NCI-H2081 (cell line): ENCODE measurements at places on chromosomes 1 and 21.

DNA sequence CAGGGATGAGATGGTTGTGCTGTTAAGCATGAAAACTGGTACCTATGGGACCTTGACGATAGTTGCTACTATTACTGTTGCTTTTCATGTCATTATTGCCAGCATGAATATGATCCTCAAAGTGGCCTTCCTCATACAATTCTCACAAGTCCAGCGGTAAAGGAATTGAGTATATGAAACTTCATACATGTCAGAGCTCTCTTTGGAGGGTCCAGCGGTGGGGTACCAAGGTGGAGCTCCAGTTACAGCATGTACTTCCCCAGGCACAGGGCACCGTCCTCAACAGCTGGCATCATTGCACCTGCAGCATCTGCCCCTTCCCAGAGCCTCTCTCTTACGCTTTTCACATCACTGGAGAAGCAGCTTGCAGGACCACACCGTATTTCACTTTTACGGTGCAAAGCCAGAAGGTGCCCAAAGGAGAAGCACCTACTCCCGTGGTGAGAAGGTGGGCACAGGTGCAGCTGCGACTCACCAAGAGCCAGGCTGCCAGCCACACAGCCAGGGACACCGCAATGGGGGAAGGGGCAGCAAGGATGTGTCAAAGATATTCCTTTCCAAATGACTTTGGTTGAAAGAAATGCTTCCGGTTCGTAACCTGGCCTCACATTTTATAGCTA is 166.4 kb upstream of the IRF2BP2 start:
- DNase-seq, result no peak

GRCh38 chr1:156781585-156782186 is 14.4 kb downstream of the PRCC start:
- no peak for DNase-seq

GRCh38 chr1:114803001-114803400 is 22.5 kb upstream of the SIKE1 start:
- no peak for DNase-seq

DNA sequence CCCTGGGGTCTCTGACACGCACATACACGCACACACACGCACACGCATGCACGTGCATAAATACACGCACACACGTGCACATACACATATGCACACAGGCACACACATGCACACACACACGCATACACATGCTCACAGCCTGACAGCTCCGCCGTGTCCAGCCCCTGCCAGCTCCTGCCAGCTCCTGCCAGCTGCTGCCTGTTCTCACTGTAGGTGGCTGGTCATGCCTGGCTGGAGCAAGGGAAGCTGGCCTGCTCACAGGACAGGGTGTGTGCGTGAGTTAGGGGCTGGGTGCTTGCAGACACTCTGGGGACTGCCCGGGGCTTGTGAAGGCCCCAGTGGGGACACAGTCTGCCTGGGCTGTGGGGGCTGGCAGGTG is 4.9 kb downstream of the PLCH2 start:
- DNase-seq, result peak; percentile 35

- DNase-seq, result no peak
Measured at GRCh38 chr1:11790101-11790879, 15.5 kb downstream of the MTHFR start.

GRCh38 chr1:207814469-207814868 is 62.6 kb downstream of the CD46 start:
- no peak for DNase-seq

- DNase-seq, result no peak
Measured at GRCh38 chr1:230641900-230642262, 400 bp upstream of the COG2 start.

DNA sequence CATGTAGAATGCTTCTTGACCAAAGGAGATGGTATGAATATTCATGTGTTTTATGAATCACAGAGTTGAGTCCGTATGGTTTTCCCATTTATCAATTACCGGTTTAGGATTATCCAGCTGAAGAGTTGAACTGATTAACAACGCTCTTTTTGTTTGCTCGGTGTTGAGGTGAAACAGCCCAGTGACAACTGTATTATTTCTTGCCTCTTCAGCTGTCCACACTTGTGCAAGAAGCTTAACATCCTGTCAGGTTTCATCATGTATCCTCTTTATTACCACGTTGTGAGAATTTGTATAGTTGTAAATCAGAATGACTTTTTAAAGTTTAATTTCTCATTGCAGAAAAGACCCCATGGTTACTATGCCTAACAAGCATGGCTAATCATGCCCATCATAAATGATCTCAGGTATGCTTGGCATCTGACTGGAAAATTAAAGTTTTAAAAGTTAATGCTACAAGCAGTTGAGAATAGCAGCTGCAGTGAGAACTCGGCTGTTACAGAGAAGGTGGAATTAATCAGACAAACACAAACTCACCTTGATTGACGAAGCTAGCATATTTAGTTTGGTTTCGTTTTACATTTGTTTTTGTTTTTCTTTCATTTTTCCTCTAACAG is 563.2 kb upstream of the ADGRL2 start:
- DNase-seq, result no peak

GRCh38 chr1:75952016-75952415 is 19.8 kb upstream of the ASB17 start:
- DNase-seq, result no peak

DNA sequence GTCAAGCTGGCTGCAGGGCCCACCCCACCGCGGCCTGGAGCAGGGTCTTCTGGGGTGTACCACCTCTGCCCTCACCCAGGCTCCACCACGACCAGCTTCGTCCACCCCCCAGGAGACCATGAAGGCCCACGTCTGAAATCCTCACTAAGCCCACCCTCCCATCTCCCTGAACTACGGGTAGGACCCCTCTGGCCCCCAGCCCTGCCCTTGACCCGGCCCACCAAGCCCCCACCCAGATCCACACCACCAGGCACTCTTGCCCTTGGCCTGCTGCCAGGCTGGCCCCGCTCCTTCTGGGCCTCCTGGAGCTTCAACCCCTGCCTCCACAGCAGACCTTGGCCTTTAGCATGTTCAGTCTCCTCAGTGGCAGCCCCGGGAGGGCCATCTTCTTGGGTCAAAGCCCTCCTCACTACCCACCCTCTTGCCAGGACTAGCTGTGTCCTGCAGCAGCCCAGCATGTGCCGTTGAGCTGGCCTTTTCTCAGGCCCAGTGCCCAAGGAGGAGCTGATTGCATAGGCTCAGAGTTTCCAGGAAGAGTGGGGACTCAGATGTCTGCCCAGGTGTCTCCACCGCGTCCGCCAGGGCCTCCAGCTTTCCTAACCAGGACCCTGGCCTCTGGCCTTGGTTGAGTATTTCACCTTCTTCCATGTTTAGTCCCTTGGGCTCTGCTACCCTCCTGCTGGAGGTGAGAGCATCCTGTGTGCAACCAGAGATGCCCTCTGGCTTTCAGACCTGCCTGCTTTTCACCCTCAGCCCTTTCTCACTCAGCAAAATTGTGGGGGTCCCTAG is 17.7 kb upstream of the SAMD11 start:
- DNase-seq, result no peak

- DNase-seq, result no peak
Measured at GRCh38 chr1:153343040-153343681, 5.5 kb downstream of the PGLYRP4 start.

GRCh38 chr21:30102871-30103270 is 63.7 kb downstream of the CLDN17 start:
- DNase-seq, result peak; percentile 39

DNA sequence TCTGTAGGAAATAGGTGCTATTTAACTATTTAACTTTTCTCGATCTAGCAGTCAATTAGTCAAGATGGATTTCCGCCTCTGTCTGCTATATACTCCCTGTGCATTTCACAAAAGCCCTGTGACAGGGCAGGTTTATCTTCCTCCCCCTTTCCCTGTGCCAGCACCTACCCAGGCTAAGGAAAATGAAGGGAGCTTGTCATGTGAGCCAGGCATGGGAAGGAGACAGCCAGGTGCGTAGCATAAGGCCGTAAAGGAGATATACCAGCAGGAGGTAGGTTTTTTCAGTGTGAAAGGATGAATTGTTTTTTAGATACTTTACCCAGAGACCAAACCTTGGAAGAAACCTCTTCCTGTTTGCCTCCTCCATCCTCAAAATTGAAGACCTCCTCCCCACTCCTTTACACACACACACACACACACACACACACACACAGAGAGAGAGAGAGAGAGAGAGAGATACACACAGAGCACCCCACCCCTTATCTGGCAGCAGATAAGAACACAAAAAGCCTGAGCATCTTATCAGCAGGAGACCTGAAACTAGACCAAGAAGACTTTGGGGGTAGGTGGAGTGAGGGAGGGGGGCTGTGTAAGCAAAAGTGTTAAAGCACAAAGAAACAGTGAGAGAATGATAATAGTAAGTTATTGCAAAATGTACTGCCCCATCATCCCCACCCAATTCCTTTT is 12.0 kb upstream of the TARBP1 start:
- DNase-seq, result no peak

DNA sequence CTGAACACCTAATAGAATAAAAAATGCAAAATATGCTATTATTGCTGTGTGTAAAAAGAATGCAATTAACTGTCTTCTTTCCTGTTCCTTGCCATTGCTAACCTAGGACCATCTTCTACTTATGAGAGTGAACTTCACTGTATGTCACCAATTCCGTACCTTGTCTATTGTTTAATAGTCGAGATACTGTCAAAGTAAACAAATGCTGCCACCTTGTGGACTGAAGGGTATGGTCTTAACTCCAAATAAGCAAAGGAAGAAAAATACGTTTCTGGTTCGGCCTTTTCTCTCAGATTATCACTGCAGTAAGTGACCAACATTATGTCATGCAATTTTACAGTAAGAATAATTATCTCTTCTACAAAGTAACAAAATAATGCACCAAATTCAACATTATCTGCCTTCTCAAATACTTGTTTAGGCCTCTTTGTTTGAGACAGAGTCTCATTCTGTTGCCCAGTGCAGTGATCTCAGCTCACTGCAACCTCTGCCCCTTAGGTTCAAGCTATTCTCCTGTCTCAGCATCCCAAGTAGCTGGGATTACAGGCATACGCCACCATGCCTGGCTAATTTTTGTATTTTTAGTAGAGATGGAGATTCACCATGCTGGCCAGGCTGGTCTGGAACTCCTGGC is 133.4 kb downstream of the COP1 start:
- peak; percentile 70 for DNase-seq

GRCh38 chr1:2232916-2233438 is 4.9 kb downstream of the SKI start:
- no peak for DNase-seq

DNA sequence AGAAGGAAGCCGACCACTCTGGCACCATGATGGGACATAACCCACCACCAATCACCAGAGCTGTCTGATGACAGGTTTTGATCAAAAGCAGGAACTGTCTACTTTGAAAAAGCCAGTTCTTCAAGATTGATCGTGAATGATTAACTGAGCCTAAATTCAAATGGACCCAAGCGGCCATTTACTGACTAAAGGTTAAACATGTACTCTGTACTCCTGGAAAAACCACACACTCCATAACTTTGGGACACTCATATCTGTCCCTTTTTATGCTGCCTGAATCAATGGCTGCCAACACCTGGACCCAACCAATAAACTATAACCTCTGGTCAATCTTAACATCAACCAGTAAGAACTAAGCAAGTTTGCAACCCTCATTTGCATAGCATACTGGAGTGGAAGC is 206.6 kb downstream of the URB2 start:
- no peak for DNase-seq

DNA sequence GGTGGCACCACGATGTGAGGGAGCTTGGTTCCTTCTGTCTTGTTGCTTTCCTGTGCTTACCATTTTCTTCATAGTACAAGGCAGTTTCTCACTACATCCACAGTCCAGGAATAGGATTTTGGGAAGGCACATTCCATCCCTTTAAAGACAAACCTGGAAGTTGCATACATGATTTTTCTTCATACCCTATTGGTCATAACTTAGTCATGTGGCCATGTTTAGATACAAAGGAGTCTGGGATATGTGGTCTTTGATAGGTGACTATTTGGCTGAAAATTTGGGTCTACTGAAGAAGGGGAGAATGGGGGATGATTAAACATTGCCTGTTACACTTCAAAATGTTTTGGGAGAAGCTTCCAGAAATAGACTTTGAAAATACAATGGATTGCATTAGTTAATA is 7.0 kb downstream of the DYRK1A start:
- DNase-seq, result no peak

GRCh38 chr1:44810101-44810761 is 1.9 kb downstream of the BTBD19 start:
- DNase-seq, result peak; percentile 75

DNA sequence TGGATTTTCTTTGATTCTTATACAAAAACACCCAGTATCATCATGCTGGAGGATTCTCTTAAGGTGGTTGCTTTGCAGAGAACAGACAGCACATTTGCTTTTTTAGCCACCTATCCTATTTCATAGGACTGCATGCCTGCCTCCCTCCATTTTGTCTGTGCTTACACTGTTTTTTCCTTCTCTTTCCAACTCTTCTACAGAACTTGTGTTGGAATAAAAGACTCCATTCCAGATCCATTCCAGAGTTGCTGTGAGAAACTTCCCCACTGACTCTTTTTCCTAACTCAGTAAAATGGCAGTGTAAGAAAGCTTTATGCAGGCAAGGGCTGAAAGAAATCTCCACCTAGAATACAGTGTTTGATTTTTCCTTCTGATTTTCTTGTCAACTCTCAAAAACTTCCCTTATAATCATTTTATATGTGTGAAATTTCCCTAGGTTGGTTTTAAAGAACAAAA is 5.2 kb upstream of the ARID1A start:
- DNase-seq, result no peak

GRCh38 chr1:204382714-204383083 is 23.0 kb upstream of the PLEKHA6 start:
- DNase-seq, result no peak

GRCh38 chr1:37755951-37756560 is 8.9 kb downstream of the EPHA10 start:
- DNase-seq, result no peak

GRCh38 chr1:75745276-75745675 is 20.8 kb downstream of the ACADM start:
- no peak for DNase-seq

GRCh38 chr1:148388260-148389026 is 94.7 kb downstream of the PPIAL4G start:
- DNase-seq, result peak; percentile 92

- DNase-seq, result no peak
Measured at GRCh38 chr1:94679332-94680038, 137.9 kb upstream of the F3 start.

GRCh38 chr1:231857609-231858135 is 231.1 kb downstream of the DISC1 start:
- no peak for DNase-seq

DNA sequence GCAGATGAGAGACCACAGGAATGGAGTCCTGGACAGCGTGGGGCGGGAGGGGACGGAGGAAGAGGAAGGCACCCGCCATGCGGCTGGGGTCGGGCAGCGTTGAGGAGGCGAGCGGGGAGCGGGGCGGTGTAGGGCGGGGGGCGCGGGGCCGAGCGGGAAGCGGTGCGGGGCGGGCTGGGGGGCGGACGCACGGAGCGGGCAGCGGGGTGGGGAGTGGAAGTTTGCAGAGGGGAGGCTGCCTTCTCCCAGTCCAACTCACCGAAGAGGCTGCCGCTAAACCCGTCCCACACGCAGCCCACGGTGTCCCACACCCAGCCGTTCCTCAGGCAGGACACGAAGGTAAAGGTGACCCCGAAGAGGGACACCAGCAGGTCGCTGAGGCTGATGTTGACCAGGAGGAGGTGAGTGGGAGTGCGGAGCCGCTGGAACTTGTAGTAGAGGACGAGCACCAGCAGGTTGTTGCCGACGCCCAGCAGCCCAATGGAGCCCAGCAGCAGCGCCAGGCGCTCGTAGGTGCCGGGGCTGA is 483 bp downstream of the CHML start:
- peak; percentile 26 for DNase-seq

GRCh38 chr1:143643148-143643885 is 328.5 kb downstream of the FAM72C start:
- DNase-seq, result no peak

- no peak for DNase-seq
Measured at GRCh38 chr1:231701306-231701705, 74.7 kb downstream of the DISC1 start.
